Activated naive CD4-positive, alpha-beta T cell treated with anti-CD3 and anti-CD28 coated beads for 36 hours (primary cell): ENCODE measurements at places on chromosomes 4 and X. TPM values are rescaled to one million over a fixed set of nuclear protein-coding genes. Genes with fewer than 3 reads are reported as not detected.

Gene TREX2
- 1.0 TPM for total RNA-seq

Gene MAOB
- total RNA-seq: not detected

Gene RAB40AL
- not detected for total RNA-seq

Gene PNMA3
- 0.69 TPM for total RNA-seq

Gene FOXR2
- total RNA-seq: not detected

Gene NEUROG2
- 0.14 TPM for total RNA-seq

Gene CXorf65
- 7.7 TPM for total RNA-seq

Gene VCX2
- total RNA-seq: not detected

Gene TAF7L
- total RNA-seq: not detected

Gene CCDC110
- 0.57 TPM for total RNA-seq

Gene C4orf51
- total RNA-seq: not detected

Gene TMPRSS11E
- not detected for total RNA-seq

Gene FBXL5
- 31.0 TPM for total RNA-seq

Gene FMR1
- total RNA-seq: 25.7 TPM

Gene THAP6
- 15.4 TPM for total RNA-seq

Gene GPC4
- 0.05 TPM for total RNA-seq

Gene PAGE4
- not detected for total RNA-seq

Gene FRMD7
- total RNA-seq: not detected

Gene NXF2
- total RNA-seq: not detected

Gene SOX3
- not detected for total RNA-seq

Gene SCRG1
- not detected for total RNA-seq

Gene CMC4
- total RNA-seq: 7.7 TPM

Gene LAGE3
- 42.8 TPM for total RNA-seq

Gene PNMA5
- total RNA-seq: not detected

Gene GAGE1
- not detected for total RNA-seq

Gene MAGEC1
- total RNA-seq: not detected

Gene COL25A1
- not detected for total RNA-seq

Gene AKAP4
- not detected for total RNA-seq

Gene HMX1
- total RNA-seq: not detected

Gene EFHC2
- 0.79 TPM for total RNA-seq

Gene DCAF12L1
- not detected for total RNA-seq

Gene DCLK2
- total RNA-seq: not detected

Gene SATL1
- not detected for total RNA-seq

Gene RBMXL3
- not detected for total RNA-seq

Gene MRPS18C
- 69.9 TPM for total RNA-seq

Gene AP1AR
- 15.2 TPM for total RNA-seq

Gene MAGEB17
- not detected for total RNA-seq

Gene NR0B1
- not detected for total RNA-seq

Gene PRKG2
- 1.2 TPM for total RNA-seq
